ENCODE measurements at places on chromosomes 1 and 21.

GRCh38 chr1:87528754-87529517 lies 200.3 kb downstream of the LMO4 start:
- no peak for DNase-seq

- DNase-seq = no peak
Observed at GRCh38 chr1:178086766-178087165, 7.1 kb upstream of the RASAL2 start.

- DNase-seq = no peak
Observed at GRCh38 chr1:38046333-38046883, at the start of gene POU3F1. Gene POU3F1, minus strand, starts transcription at chr1:38046793. Its CDS starts 50 bp downstream, at chr1:38046743.

DNA sequence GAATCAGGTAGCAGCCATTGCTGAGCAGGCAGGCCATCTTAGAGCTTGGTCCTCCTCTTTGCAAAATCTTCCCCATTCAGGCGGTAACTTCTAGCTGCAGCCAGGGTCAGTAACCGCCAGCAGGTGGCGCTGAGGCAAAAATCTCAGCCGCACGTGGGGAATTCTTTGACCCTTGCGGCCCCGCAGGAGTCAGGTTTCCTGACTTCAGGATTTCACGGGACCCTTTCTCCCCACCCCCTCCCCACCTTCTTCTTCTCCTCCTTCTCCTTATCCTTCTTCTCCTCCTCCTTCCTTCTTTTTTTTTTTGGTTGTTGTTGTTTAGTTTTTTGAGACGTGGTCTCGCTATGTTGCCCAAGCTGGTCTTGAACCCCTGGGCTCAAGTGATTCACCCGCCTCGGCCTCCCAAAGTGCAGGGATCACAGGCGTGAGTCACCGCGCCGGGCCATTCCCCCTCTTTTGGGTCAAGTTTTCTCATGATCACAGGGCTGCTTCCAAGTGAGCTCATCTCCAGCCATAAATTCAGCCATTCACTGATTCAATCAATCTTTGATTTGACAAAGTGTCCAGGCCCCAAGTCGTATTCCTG lies 33.4 kb upstream of the TENT5B start:
- peak; percentile 82 for DNase-seq

DNA sequence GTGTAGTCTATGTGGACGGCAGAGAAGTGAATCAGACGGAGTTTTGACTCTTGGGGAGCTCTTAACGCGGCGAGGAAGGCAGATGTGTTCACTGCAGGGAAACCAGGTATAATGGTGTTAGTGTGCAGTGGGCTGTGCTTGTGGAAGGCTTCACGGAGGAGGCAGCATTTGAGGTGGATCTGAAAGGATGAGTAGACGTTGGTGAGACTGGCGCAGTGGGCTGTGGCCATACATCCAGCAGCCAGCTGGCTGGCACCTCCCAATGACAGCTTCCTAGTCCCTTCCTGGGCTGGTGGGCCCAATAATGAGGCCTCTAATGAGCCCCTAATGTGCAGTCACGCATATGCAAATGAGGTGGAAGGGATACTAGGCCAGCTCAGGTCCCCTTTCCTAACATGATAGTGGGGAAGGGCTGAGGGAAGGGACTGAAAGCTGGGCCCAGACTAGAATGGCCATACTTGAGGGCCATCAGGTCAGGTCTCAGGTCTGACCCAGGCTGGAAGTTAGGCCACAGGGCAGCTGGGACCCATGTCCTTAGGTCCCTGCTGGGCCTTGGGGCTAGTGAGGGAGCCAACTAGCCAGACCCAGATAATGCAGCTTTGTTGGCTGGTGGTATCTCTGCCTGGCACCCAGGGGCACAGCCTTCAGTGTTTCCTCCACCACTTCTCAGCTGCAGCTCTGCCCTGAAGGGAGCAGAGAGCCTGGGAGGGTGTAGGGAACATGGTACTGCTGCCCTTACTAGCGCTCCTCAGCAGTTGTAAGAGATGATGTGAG lies 3.8 kb downstream of the MAP7D1 start:
- no peak for DNase-seq

- no peak for DNase-seq
Observed at GRCh38 chr21:29638138-29638537, 301.7 kb downstream of the GRIK1 start.

DNA sequence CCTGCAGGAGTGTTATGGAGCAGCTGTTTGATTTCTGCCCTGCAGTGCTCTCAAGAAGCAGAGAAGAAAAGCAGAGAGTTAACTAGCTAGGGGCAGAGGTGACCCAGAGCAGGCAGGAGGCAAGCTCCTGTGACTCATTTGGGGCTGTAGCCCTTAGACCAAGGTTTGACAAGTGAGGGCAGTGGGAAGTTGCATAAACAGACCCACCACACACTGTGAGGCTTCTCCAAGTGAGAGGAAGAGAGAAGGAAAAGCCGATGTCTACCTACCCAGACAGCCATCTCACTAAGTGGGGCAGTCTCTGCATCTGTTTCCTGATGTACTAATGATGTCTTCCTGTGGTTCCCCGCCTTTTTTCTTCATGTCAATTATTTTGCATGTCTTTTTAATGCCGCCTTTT lies 159.9 kb upstream of the NR5A2 start:
- no peak for DNase-seq

DNA sequence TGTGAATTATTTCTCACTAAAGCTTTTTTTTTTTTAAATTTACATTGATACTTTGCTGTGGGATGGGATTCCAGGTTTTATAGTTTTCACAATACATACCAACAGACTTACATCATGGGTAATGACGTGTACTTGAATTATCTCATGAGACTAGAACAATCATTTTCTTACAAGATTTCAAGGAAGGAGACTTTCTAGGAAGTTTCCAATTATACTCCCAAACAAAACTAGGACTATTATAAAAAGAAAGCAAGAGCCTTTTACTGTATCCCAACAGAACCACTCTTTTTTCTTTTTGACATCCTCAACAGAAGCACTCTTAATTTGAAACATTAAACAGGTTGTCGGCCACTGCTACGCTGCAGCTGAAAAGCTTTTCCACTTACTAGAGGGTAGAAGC lies 48.7 kb downstream of the TESK2 start:
- no peak for DNase-seq

DNA sequence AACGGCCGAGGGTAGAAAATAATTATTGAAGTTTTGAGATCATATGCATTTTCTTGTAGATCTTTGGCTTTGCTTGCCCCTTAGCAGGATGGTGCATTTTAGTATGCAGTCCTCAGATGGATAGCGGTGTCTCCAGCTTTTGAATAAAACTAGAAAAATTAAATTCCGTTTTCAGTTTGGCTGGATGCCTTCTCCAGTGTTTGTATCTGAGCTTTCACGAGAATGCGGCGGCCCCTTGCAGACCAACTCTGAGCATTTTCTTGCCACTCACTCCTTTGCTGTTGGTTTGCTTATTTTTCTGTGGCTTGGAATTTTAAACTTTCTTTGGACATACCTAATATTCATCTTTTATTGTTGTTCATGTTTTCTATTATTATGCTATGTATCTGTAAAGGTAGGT lies 192.6 kb downstream of the NFIA start:
- DNase-seq = no peak

GRCh38 chr1:103218369-103218768 lies 110.0 kb upstream of the COL11A1 start:
- no peak for DNase-seq

DNA sequence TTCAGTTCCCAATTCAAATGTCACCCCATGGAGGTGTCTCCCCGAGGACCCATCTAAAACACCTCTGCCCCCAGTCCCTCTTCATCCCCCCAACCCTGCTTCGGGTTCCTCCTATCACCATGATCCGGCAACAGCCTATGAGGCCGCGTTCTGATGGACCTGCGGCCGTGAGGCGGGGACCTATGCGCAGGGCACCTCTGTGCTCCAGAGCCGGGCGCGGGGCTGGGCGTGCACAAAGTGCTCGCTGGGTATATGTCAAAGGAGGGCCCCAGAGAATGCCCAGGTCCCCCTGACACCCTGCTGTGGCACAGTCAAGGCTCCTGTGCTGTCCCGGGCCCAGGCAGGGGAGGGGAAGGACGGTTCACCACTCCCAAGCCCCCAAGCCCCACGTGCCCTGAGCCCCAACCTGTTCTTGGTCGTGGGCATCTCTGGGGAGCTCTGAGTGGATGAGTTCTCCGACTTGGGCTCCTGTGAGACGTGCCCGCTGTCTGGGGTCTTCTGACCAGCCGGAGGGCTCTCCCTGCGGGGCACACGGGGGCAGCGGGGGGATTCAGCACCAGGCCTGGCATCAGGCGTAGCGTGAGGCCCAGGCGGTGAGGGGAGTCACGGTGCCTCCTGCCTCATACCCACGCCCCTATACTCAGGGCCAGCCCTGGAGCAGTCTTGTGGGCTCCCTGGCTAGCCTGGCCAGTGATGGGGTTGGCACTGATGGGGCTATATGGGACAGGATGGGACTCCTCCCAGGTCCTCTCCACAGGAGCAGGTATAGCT lies 67.7 kb downstream of the RAP1GAP start:
- no peak for DNase-seq

- peak; percentile 78 for DNase-seq
Observed at GRCh38 chr21:41612674-41613532, 104.9 kb upstream of the TMPRSS2 start.

- DNase-seq = no peak
Observed at GRCh38 chr1:162107911-162108310, 38.4 kb downstream of the NOS1AP start.
